ENCODE measurements at places on chromosomes 13 and 19.
A peak's percentile ranks its signal among the peaks of the same experiment; 100 is the strongest.

GRCh38 chr13:56039992-56040391 lies 1100.7 kb upstream of the PRR20A start:
- no peak for DNase-seq

- DNase-seq = no peak
Observed at GRCh38 chr19:4967738-4968461, 1.0 kb upstream of the KDM4B start.

DNA sequence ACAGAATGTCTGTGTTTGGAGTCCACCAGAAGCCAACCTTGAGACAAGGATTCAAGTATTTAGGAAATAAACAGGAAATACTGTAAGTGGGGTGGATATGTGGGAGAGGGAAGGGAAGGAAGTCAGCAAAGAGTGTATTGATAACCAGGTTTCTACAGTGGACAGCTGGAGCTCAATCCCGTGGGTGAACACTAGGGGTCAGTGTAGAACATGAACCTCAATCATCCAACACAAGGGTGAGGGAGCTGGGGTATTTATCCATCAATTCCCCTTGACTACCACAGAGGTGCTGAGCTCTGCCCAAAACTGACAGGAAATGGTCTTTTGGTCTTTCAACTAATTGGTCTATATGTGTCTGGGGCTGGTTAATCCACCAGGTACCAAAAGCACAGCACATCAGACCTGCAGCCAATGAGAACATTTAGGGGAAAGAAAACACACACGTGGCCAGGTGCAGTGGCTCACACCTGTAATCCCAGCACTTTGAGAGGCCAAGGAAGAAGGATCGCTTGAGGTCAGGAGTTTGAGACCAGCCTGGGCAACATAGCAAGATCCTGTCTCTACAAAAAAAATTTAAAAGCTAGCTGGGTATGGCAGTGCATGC lies 5.6 kb upstream of the SYDE1 start:
- DNase-seq = peak; percentile 58

DNA sequence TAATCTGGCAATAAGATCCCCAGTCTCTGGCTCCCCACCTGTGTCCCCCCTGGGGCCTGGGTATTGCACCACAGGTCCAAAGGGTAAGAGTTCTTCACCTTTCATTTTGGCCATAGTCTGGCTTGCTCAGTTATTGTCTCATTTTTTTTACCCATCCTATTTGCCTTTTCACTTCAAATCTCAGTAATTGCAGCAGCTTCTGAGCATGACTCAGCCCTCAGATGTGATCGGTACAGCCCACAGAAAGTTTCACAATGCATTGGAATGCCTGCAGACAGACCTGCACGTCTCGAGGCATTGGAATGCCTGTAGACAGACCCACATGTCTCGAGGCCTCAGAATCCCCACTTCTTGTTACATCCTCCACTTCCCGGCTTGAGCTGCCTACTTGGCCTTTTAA lies 173.6 kb downstream of the NUFIP1 start:
- DNase-seq = peak; percentile 41

GRCh38 chr19:39351537-39352064 lies 9.4 kb downstream of the SAMD4B start:
- no peak for DNase-seq

DNA sequence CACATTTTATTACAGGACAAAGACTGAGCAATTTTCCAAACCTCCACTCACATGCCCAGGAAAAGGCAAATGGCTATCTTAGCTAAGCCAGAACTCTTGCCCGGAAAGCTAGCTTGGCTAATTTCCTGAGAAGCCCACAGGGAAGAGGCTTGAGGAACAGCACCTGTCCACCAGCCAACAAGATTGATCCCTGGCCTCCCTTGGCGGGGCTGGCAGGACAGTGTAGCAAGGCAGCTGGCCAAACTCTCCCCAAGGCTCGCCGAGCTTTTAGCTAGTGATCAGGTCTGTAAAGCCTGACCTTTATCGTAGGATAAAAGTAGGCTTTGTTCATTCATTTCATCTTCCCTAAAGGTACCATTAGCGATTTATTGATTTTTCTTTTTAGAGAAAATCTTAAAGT lies 101.4 kb downstream of the UQCRFS1 start:
- DNase-seq = no peak

Measured in iPS DF 6.9 (cell line).